ENCODE measurements at places on chromosomes 12 and 14. TPM values are rescaled to one million over a fixed set of nuclear protein-coding genes. Genes with fewer than 3 reads are reported as not detected.

GRCh38 chr14:36845356-36846012 lies 183.8 kb downstream of the PAX9 start:
- no peaks in the 10 kb centered on the region for H3K4me1 ChIP-seq
- H3K27me3 ChIP-seq, result no peaks in the 10 kb centered on the region
- no peak for DNase-seq
- no peaks in the 10 kb centered on the region for H3K36me3 ChIP-seq
- H3K4me3 ChIP-seq, result no peak overlapping the region

DNA sequence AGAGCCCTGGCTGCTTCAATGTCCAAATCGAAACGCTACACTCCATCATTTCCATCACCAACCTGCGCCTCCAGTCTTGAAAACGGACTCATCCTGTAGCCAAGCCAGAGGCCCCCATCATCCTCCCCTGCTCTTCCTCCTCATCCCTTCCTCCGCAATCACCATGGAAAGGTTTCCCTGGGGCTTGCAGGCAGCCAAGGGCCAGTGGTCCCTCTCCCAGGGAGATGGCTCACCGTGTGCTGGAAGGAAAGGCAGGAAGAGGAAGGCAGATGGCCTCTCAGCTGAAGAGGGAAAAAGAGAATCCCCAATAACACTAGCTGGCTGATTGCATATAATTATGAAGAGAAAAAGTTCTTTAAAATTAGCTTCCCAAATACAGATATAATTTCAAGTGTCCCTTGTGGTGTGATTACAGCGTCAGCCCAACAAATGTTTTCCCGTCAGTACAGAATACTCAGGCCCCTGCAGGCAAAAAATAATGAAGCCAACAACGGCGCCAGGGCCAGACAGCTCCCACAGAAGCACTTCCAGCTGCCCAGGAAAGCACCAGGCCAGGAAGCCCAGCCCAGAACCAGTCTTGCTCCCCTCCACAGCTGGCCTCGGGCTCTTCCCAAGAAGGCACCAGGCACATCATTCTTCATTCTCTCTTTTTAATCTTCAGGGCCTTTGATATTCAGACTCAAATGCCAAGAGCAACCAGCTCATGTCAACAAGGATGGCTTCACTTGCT lies 24.7 kb downstream of the ITPK1 start:
- no peaks in the 10 kb centered on the region for H3K27me3 ChIP-seq
- DNase-seq, result no peak
- H3K27ac ChIP-seq, result no peak overlapping the region
- H3K4me1 ChIP-seq, result peaks cover 86% of the 10 kb centered on the region
- H3K36me3 ChIP-seq, result no peaks in the 10 kb centered on the region
- H3K4me3 ChIP-seq, result no peak overlapping the region

DNA sequence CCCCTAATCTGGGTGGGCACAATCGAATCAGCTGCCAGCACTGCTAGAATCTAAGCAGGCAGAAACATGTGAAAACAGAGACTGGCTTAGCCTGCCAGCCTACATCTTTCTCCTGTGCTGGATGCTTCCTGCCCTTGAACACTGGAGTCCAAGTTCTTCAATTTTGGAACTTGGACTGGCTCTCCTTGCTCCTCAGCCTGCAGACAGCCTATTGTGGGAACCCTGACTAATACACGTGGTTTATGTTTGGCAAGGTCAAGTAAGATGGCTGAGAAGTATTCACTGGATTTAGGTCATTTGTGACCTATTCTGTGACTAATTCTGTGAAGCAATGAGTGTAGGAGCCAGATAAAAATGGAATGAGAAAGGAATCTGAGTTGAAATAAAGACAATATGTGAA lies 11.0 kb downstream of the GPR135 start:
- no peak overlapping the region for H3K4me3 ChIP-seq
- no peak for DNase-seq
- no peak overlapping the region for H3K27ac ChIP-seq

DNA sequence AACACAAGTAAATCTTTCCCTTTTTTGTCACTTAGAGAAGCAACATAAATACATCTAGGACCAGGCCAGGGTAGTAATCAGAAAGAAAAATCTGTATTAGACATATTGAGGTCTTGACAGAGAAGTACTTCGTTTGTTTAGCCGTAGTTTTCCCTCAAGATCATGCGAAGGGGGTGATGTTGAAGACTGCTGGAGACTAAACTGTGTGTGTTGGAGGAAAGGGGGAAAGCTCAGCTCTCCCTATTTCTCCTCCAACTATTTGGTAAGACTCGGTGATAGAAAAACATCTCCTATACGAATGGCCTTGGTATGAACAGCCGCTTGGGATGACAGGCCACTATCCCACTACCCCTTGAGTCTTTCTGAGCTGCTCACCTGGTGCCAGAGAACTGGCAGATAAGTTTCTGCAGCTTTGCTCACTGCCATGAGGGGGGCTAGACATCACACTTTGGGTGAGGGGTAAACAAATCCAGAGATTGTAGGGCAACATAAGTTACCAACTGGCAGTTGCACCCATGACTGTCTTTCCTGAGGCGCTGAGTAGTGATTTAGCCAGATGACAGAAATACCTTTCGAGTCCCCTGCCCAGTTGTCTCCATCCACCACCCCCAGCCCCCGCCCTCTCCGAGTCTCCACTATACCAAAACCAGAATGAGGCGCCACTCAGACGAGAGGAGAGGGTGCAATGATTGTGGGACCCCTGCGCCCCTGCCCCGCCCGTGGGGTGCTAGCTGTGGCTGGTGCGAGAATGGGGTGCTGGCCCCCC lies 685 bp downstream of the VAMP1 start:
- H3K27ac ChIP-seq, result peak overlapping the region; percentile 91
- H3K36me3 ChIP-seq, result peaks cover 25% of the 10 kb centered on the region
- no peaks in the 10 kb centered on the region for H3K27me3 ChIP-seq
- H3K4me3 ChIP-seq, result peak overlapping the region; percentile 74
- peaks cover 56% of the 10 kb centered on the region for H3K4me1 ChIP-seq

GRCh38 chr12:27966870-27967269 lies 5.7 kb downstream of the PTHLH start:
- H3K27me3 ChIP-seq, result peaks cover 24% of the 10 kb centered on the region
- peaks cover 6% of the 10 kb centered on the region for H3K4me1 ChIP-seq

GRCh38 chr12:109113661-109114321 lies 2.6 kb upstream of the ACACB start:
- no peak for DNase-seq
- H3K4me3 ChIP-seq, result no peak overlapping the region
- peak overlapping the region; percentile 93 for H3K27ac ChIP-seq
- H3K27me3 ChIP-seq, result no peaks in the 10 kb centered on the region

- DNase-seq, result no peak
- H3K4me3 ChIP-seq, result no peak overlapping the region
- H3K4me1 ChIP-seq, result peaks cover 12% of the 10 kb centered on the region
Measured at GRCh38 chr12:11621797-11622423, 27.6 kb upstream of the ETV6 start.

The LHX5 gene
- not detected for polyA plus RNA-seq

Data from spleen (tissue), 13 donors.